ENCODE measurements at places on chromosomes 4 and X. TPM values are rescaled to one million over a fixed set of nuclear protein-coding genes. Genes with fewer than 3 reads are reported as not detected.
A peak's percentile ranks its signal among the peaks of the same experiment; 100 is the strongest.

DNA sequence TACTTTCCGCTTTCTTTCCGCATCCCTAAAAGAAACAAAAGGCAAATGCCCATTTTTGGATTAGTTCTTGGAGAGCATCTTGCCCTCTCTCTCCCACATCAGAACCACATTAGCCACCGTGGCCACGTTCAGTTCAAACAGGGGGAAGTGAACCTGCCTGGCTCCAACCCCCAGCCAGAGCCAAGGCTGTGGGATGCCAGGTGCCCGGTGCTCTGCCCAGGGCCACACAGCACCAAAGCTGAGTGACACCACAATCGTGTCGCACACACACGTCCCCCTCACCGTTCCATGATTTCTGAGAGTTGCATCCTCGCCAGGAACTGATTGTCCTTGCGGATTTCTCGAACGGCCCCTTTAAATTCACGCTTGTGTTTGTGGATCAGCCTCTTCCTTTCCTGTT, 24.3 kb downstream of the NOP14 start:
- DNase-seq = no peak

DNA sequence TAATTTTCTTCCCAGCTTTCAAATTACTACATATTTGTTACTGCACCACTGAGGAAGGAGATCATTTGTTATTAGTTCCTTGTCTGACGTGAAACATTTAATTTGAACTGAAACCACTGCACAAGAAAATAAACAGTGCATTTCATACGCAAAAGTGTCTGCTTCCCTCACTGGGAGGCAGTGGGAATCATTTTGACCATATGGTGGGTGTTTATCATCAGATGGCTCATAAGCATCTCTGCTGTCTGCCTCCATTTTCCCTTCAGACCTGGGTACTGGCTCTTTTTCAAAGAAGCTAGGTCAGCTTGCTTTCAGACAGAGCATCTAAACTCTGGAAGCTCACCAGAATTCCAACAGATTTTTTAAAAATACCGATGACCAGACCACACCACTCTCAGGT, 135.2 kb downstream of the PCDH19 start:
- no peak for DNase-seq

DNA sequence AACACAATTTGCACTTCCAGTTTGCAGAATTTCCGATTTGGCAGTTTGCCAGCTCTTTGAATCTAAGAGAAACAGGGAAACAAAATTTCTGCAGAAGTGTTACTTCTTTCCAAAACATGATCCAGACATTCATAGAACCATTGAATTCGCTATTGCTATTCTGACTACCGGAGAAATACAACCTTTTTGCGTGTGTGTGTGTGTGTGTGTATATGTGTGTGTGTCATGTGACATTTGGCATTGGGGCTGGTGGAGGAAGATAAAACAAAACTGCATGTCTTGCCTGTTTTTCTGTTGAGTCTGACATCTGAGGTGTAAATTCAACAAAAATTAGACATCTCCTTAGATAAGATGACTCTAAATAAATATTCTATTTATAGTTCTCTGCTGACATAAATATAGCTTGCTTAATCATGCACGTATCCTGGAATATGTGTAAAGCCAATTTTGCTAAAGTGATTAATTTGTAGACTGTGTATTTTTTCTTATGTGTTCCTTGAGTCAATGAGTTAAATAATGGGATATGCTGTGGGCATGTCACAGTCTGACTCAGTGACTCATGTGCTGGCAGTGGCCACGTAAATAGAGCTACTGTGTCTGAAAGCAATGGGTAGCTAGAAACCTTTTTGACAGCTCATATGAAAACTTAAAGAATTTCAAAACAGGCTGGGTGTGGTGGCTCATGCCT, 98.9 kb downstream of the HPGD start:
- no peak for DNase-seq

DNA sequence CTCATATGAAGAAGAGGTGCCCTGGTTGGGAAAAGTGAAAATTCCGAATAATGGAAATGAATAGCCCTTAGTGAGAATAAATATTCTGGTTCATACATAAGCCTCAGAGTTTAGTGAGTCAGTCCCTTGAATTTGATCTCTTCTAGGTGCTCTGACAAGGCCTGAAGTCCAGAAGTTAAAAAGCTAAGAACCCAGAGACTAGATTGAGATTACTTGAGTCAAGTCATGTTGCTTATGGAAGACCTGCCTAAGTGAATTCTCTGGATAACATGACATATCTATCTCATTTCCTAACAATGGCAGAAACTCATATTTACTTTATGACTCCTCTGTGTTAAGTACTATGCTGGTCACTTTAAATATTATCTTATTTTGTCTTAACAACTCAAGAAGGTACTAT, 10.5 kb upstream of the PRSS48 start:
- no peak for DNase-seq

- DNase-seq = no peak
Observed at GRCh38 chrX:84469226-84469625, 33.0 kb downstream of the HDX start.

DNA sequence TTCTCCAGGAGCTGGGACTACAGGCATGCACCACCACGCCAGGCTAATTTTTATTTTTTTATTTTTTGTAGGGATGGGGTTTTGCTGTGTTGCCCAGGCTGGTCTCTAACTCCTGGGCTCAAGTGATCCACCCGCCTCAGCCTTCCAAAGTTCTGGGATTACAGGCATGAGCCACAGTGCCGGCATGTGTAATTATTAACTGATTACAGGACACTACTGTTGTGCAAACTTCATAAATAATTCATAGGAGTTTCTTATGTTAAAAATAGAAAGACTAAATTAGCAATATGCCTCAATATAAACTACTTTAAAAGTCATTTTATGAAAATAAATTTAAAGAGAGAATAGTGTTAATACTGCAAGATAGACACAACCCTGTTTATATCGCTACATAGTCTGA, 221.9 kb downstream of the SNCA start:
- no peak for DNase-seq

DNA sequence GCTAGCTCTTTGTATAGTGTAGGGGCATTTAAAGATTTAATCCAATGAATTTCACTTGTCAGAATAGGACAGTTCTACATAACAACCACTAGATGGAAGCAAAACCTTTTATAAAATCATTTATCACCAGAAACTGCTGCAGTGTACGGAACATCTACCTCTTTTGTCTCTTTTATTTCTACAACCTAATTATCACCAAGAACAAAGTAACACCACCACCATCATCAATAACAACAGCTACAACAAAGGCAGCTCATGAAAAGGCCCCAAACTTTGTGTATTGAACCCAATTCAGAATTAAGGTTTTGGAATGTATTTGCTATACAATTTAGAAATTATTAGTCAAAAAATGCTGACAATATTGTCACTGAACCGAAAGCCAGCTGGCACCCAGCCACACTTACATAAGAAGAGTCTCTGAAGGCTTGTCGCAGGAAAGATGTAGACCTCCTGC, 260.9 kb upstream of the RPS6KA3 start:
- peak; percentile 51 for DNase-seq

GRCh38 chr4:70712150-70712549, 9.6 kb upstream of the RUFY3 start:
- no peak for DNase-seq

DNA sequence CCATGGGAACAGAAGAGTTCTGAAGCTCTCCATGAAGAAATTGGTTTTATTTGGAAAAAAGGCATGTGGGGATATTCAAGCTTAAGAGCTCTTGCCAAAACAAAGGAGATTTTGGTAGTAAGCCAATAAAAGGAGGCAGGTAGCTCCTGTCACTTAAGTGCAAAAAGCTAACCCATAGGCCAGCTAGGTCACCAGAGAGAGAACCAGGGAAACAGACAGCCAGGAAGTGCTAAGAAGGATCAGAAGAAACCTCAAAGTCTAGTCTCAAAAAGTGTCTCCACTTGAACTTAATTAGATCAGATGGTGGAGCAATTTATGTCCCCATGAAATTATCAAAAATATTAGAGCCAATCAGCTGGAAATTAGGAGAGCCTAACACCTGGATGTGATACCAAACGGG, 49.2 kb downstream of the CD40LG start:
- DNase-seq = no peak

- no peak for DNase-seq
Observed at GRCh38 chr4:87112063-87112462, 108.4 kb downstream of the KLHL8 start.

DNA sequence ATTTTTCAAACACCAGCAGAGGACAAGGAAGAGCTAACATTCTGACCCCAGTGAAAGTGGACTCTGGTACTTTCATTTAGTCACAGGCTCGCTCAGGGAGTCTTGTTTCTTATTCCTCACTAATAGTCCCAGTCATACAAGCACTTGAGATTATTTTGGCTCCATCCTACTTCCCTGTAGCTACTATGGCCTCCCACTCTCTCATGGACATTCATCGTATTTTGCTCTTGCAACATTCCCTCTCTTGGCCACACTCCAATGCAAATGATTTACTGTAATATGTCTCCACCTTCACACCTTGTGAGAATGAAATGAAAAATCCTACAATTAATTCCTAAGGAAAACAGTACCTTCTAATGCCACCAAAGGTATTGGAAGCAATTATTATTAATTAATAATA, 21.3 kb downstream of the PLRG1 start:
- DNase-seq = no peak

GRCh38 chrX:19544693-19545305, 29.5 kb upstream of the MAP3K15 start:
- DNase-seq = no peak

GRCh38 chrX:130120321-130120731, 10.0 kb upstream of the ELF4 start:
- no peak for DNase-seq

DNA sequence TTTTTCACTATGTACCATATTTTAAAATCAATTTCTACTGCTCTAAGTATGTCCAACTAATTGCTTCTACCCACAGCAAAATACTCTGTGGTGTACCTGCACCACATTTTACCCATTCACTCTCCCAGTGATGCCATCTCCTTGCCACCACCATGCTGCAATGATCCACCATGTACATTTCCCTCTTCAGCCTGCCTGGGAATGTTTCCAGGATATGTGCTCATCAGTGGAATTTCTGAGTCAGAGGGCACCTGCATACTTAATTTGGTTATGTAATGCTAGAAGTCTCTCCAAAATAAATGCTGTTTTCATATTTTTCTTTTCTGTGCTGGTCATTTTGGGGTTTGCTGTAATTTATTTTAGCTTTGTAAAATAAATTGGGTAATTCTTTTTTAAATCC, 33.2 kb upstream of the OCIAD2 start:
- no peak for DNase-seq

DNA sequence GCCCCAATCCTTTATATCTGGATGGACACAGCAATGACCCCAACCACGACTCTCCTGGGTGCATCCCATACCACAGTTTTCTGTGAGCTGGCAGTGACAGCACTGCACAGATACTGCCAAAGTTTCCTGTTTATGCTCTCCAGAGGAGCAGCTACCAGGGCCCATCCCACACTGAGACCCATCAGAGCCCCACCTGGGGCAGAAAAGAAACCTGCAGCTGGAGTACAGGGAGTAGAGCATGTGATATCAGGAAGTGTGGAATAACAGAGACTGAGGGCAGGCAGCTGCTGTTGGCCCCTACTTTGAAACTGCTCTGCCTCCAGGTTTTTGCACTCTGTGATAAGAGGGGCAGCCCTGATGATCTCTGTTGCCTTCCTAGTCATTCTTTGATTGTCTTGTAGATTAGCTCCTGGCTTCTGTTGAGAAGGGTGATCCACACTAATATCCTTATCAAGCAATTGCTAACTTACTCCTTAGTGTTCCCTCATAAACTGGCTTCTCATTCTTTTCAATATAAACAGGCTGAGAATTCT, 526.3 kb upstream of the TECRL start:
- no peak for DNase-seq

- DNase-seq = no peak
Observed at GRCh38 chr4:175997291-175997690, 68.3 kb upstream of the WDR17 start.

- no peak for DNase-seq
Observed at GRCh38 chr4:140150636-140150885, 3.4 kb downstream of the MAML3 start.

DNA sequence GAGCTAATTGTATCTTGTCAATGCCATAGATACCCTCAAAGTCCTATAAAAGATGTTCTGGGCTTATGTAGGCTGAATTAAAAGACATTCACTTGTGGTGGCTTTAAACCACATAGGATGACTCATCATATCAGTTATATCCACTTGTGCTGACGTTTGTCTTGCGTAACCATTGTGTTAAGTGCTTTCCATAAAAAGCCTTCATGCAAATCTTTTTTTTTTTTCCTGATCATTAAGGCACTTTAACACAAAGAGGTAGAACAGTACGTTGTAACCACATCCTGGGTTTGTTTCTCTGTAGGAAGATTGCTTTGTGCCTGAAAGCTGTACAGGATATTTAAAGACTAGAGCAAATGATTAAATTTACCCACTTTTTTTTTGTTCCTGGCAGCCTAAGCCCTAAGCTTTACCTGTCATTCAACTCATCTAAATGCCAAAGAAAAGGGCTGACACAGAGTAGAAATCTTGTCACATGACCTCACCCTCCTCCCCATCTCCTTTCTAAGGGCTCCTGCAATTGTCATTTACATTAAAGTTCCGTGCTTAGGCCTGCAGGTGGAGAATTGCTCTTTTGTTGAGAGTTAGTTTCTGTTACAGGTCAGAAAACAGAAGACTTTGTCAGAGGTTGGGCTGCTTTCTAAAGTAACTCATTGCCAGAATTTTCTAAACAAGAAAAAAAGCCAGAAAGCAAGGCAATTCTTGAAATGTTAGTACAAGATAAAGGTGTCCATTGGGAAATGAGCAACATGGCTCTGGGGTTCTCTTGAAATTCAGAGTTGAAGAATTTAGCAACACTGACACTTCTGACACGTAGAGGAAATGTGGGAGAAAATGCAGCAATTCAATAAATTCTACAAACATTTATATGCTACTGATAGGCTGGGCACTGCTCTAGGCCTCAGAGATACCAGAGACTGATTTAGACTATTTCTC, 555.6 kb downstream of the PPARGC1A start:
- no peak for DNase-seq

- peak; percentile 48 for DNase-seq
Observed at GRCh38 chr4:51842167-51842553, 793 bp upstream of the DCUN1D4 start.

Gene ACSL4
- total RNA-seq = 25.1 TPM

Gene CXXC4
- total RNA-seq = 4.7 TPM

Gene ADGRG4
- total RNA-seq = not detected

Gene ANXA3
- total RNA-seq = 41.4 TPM

Gene TEX13C
- total RNA-seq = not detected

Gene NMU
- total RNA-seq = not detected

Gene SSX1
- total RNA-seq = not detected

Gene RAB33A
- 0.24 TPM for total RNA-seq

Gene CLNK
- not detected for total RNA-seq

Gene IGFBP7
- 769 TPM for total RNA-seq

Gene CENPU
- 1.7 TPM for total RNA-seq

All from Right ventricle myocardium superior (tissue), 1 donor.